ENCODE measurements at places on chromosomes 13 and 19.

DNA sequence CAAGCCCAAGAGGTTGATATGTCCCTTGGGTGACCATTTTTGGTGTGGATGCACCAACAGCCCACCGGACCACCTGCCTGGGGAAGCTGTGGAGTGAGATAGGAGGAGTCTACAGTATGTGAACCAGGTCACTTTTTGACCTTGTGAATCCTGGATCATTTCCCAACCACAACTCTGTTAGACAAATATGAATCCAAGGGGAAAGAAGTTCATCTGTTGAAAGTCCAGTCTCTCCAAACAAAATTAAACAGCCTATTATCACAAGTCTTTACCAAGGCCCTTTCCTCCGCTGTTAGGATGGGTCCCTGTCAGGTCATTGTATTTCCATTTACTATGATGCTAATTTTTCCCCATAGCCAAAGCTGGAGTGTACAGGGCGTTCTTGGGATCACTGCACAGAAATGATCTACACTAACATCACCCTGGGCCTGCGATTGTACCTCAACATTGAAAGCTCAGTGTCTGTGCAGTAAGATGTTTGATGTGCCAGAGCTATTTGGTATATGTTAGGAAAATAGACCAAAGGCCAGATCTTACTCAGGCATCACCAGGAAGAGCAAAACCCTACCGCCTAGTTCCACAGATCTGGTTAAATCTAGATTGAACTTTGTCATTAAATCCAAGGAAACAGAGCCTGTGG, 117.1 kb downstream of the STARD13 start:
- DNase-seq: no peak

GRCh38 chr13:26021516-26021915, 30.3 kb downstream of the SHISA2 start:
- no peak for DNase-seq

DNA sequence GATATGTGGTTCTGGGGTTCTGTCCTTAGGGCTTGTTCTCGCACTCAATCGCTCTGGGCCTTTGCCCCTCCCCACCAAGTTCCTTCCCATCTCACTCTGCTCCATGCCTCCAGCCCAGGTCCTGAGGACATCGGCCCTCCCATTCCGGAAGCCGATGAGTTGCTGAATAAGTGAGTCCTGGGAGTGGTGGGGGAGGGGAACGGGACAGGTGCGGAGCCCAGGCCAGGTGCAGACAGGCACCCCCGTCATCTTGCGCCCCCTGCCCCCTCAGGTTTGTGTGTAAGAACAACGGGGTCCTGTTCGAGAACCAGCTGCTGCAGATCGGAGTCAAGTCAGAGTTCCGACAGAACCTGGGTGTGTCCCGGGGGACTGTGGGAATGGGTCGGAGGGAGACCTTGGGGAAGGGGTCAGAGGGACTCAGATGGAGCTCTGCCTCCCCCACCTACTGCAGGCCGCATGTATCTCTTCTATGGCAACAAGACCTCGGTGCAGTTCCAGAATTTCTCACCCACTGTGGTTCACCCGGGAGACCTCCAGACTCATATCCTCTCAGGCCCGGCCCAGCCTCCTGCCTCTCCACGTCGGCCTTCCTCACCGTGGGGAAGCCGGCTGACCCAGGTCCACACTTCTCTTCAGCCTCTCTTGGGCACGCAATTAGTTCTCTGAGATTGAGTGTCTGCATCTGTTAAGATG, 10.1 kb downstream of the FUZ start:
- DNase-seq: no peak

GRCh38 chr19:37983916-37984315, 76.9 kb downstream of the SIPA1L3 start:
- DNase-seq: no peak

GRCh38 chr13:76641056-76641455, 245.1 kb downstream of the KCTD12 start:
- DNase-seq: no peak

GRCh38 chr13:110311443-110312338, 4.6 kb downstream of the COL4A2 start:
- DNase-seq: no peak

- no peak for DNase-seq
Observed at GRCh38 chr19:15455996-15456395, 6.2 kb upstream of the WIZ start.

DNA sequence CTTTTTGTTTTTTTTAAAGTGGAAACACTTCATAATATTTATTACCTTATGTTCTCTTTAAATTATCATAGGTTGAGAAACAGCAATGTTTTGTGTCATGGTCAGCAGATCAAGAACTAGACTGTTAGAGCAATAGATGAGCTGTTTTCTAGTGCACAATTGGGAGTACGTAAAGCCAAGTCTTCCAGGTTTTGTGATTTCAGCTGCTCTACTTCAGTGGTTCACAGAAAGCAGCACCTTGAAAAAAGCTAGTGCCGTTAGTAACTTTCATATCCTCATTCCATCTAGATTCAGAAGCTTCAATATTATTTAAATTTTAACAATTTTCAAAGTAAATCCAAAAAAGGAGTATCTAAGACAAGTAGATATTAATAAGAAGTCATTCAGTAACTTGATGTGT, 1.9 kb downstream of the GPR18 start:
- no peak for DNase-seq

GRCh38 chr13:27194209-27194608, 22.6 kb upstream of the USP12 start:
- no peak for DNase-seq

DNA sequence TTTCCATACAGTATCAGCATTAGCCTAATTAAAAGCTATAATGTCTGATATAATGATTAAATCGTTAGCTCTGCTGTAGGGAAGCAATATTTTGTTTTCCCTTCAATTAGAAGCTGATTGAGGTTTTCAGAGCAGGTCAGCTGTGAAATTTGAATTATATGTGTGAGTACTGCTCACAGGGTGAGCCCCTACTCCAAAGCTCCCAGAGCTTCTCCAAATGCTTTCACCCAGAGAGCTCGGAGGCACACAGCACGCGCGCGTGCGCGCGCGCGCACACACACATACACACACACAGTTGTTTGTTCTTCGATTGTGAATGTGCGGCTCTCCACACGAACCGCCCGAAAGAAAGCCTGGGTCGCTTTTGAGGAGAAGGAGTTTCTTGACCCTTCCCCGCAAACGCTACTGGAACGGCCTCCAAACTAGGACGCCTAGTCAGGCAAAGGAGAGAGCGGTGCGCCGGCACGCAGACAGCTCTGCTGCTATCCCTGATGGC, 4.8 kb upstream of the SOX1 start:
- no peak for DNase-seq

DNA sequence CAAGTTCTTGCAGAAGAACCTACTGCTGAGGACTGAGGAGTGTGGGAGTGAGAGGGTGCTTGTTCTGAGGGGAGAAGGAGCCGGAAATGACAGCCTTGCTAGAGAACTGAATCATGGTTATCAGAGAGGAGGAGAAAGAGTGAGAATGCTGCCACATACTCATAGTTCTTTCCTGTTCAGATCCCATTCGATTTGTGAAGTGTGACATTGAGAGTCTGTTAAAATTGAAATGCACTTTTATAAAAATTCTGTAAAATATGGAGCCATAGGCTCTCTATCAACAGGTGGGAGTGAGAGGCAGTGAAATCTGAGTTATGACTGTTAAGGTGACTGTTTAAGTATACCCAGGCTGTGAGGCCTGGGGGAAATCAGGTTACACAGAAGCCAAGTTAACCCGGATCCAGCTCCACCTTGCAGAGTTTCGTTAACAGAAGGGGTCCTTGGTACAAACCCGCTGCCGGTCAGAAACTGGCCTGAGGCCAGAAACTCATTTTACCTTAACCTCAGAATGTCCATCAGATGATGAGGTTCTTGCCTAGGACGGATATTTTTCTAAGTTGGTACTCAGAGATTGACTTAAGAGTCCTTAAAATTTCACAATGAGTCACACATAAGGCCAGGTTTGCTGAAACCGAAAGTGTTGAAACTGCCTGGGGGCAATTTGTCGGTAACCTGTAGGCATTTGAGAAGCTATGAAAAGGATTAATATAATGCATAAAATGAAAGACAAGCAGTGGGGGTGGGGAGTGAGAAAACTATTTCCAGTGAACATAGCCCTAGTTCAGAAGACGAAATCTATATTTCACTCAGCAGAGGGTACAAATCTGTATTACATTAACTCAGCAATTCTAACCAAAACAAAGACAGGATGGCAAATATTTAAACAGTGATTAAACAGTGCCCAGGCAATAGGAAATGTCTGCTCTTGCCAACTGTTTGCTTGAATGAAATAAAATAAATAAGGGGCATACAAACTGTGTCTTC, 350.5 kb downstream of the KCNRG start:
- no peak for DNase-seq

GRCh38 chr13:28559636-28560259, 64.8 kb upstream of the FLT1 start:
- DNase-seq: no peak

- DNase-seq: no peak
Observed at GRCh38 chr19:18636969-18637629, at the start of gene KLHL26. TSS of gene KLHL26 (plus strand) at chr19:18637028. CDS start at chr19:18637055, 27 bp downstream.

GRCh38 chr13:48885027-48885395, 90.7 kb upstream of the FNDC3A start:
- no peak for DNase-seq

DNA sequence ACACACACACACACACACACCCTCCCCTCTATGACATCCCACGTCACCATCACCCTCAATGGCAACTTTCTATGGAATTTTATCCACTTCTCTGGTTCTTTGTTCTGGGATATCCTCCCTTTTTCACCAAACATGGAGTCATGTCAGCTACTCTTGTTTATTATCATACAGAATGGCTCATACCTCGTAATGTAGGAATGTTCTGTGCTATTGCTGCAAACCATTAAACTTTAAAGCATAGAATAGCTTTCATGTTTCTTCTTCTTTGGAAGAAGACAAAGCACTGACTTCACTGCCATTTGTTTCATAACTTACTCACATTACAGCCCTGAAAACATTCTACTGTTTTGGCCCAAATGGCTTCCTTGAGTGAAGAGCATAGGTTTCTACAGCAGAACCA, 163.4 kb downstream of the FOXO1 start:
- no peak for DNase-seq

DNA sequence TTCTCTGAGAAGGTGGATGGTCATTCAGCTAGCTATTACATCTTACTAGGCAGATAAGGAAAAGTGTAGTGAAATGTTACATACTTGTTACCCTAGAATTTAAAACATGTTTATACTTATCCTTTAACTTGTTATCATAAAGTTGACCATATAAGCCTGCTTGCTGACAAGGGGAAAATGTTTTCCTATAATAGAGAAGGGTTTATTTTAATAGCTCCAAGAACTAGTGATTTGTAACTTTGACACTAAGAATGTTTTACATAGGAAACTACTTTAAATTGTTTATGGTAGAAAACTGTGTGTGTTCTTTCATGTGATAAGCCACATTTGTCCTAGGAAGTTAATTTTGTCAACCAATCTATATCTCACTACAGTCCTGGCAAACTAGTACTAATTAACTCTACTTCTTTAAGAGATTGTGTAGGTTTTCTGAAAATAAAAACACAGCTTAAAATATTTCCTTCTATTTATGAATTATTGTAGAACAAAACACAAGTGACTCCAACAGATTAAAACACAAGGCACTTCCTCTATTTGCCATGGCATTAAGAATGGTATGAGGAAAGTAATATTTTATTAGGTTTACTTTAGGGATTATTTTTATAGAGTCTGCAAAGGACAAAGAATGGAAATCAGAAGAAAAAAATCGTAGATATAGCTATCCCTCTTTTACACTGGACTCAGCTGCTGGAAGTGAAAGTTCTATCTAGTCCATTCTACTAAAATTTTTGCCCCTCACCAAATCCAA, 233.3 kb upstream of the NBEA start:
- no peak for DNase-seq

DNA sequence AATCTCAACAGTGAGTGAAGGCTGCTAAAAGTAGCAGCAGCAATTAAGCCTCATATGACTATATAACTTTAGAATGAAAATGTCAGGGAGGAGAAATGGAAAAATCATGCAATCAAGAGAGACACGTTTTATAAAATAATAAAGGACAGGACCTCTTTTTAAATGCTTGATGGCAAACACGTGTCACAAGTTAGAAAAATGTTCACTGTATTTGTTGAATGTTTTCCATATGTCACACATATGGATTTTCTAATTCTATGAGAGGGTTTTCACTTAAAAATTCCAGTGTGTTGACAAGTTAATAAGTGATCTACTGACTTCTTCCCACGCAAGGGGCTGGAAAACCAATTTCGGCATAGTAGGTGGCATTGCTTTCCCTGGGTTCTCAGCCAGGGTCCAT, 27.7 kb upstream of the KCTD12 start:
- no peak for DNase-seq

DNA sequence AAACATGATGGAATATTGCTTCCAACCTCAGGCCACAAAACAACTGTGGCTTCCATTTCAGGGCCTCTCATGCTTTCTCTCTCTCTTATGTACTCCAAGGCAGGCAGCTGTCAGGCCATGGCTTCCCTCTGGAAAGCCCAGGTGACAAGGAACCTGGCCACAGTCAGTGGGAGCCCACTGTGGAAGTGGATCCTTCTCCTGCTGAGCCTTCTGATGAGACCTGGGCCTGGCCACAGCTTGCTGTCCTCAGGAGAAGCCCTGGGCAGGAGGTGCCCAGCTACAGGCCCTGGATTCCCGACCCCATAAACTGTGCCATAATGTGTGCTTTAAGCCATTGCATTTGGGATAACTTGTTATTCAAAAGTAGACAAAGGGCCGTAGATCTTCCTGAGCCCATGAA, 71.2 kb downstream of the SPACA7 start:
- no peak for DNase-seq

DNA sequence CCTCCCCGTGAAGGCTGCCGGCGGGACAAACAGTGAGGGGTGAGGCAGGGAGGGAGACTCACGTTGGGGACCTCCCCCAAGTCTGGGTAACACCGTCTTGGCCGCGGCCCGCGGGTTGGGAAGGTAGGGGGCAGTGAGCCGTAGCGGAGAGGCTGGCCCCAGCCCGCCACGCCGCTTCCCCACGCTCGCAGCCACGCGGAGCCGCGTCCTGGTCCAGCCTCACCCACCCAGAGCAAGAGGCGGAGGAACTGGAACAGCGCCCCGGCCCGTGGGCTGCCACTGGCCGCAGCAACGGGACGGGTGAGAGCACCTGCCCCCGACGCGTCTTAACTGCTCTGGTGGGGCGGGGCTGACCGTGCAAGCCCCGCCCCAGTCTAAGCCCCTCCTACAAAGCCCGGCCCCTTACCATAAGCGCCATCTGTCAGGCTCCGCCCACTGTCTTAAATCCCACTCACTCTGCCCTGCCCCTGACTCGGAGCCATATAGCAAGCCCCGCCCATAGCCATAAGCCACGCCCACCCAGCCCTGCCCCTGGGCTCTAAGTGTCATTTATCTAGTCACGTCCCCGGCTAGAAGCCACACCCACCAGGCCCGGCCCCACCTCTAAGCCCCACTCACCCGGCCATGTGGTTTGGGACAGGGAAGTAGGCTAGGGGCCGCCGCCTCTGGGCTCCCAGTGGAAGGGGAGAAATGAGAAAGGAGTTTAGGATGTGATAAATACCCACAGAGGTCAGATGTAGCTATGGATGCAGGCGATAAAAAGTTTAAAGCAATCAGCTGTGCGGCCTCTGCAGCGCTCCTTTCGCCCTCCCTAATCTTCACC, 2.1 kb upstream of the CCL25 start:
- DNase-seq: peak; percentile 55
